ENCODE measurements at places on chromosomes 16 and 17.
A peak's percentile ranks its signal among the peaks of the same experiment; 100 is the strongest.

DNA sequence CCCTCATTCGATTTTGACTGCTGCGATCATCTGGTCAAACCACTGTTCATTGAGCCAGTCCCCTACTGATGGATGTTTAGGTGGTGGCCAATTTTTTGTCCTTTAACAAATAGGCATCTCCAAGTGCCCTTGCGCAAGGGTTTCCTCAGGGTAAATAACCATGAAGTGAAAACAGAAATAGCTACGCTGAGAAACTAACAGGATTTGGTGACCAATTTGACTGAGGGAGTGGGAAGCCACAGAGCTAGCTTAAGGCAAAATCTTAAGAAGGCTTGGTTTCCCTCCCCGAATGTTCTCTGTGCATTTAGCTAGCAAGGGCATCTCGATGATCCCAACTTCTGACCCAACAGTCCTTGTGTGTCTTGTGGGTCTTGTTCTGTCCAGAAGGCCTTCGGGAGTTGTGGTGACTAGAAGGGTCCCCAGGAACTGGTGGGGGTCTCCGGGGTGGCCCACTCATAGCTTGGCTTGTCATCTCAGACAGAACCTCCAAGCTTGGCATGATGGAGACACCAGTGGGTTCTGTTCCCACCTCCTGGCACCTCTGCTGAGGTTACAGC is 117.2 kb downstream of the SOCS1 start:
- DNase-seq = no peak

- no peak for DNase-seq
These were observed 24.4 kb upstream of the SMG1 start for GRCh38 chr16:18950469-18951185.

- no peak for DNase-seq
These were observed 290.1 kb downstream of the MAP2K4 start for GRCh38 chr17:12310811-12311210.

DNA sequence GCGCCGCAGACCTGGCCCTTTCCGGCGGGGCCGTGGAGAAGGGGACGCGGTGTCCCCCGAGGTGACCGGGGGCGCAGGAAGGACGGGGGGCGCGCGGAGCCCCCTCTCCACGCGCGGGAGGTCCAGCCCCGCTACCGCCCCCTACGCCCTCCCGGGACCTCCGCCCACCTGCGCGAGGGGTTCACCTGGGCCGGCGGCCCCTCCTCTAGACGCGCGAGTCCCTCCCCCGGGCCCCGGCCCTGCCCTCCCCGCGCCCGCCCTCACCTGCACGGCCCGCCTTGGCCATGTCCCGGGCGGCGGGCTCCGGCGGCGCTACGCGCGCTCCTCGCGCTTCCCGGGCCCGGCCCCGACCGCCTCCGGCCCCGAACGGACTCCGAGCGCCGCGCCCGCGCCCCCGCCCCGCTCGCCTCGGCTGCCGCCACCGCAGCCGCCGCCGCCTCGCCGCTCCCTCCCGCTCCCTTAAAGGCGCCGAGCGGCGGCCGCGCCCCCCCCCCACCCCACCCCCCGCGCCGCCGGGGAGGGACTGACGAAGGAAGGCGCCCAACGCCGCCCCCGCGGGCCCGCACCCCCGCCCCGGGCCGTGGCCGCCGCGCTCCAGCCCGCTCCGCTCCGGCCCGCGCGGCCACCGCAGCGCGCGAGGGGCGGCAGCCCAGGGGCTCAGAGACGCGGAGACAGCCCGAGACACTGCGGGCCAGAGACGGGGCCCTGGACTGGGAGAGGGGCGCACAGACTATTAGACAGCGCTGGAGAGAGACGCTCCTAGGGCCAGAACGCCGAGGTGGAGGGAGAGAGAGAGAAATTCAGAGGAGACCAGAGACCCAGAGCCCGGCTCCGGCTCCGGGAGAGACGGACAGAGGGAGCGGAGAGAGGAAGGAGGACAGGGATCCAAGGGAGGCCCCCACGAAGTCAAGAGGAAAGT is at the start of gene PITPNM3:
Gene PITPNM3, minus strand, starts transcription at position 435 of the 919 bp plus-strand sequence. Its CDS starts 149 bp downstream, at position 286.
- DNase-seq = no peak

GRCh38 chr17:78793415-78793814 is 11.3 kb upstream of the CYTH1 start:
- no peak for DNase-seq

DNA sequence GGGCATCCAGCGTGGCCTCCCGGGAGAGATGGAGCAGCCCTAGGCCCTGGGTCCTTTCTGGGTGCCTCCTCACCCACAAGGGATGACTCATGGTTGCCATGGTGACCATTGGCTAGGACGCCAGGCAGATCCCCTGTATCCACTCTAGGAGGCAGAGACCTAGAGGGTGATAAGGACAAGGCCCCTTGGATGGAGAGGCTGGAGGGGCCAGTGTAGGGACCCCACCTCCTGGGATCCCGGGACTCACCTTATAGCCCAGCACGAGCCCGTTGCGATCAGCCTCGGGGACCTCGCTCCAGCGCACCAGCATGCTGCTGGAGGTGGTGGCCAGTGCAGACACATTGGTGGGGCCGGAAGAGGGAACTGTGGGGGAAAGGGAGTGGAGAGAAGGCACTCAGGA is 82.2 kb upstream of the CDC42EP4 start:
- no peak for DNase-seq

- no peak for DNase-seq
These were observed 119.6 kb upstream of the PMFBP1 start for GRCh38 chr16:72291531-72291981.

DNA sequence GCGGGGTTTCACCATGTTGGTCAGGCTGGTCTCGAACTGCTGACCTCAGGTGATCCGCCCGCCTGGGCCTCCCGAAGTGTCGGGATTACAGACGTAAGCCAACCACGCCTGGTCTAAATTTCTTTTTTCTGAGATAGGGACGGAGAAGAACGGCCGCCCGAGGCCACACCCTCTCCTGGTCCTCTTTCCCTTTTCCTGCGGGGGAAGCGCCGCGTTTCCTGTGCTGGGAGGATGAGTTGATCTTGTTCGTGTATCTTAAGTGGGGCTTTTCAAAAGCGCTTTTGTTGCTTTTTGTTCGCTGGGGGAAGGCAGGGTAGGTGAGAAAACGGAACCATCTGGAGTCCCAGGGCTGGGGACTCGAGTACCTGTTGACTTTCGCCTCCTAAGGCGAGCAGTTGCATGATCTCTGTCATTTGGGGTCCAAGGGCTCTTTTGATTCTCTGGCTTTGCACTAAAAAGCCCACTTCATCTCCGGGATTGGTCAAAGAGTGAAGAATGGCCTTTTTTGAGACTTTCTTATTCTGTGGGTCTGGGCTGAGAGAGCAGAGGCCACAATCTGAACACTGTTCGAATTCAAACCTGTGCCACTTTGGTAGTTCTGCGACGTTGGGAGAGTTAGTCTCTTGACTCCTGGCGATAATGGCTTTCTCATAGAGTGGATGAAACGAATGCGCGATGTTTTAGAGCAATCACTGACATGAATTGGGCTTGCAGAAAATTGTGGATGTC is 1.3 kb downstream of the FUS start:
- DNase-seq = peak; percentile 17

Measured in activated T-cell treated with anti-CD3 and anti-CD28 coated beads for 4 hours (primary cell).